ENCODE measurements at places on chromosomes 4 and X.

DNA sequence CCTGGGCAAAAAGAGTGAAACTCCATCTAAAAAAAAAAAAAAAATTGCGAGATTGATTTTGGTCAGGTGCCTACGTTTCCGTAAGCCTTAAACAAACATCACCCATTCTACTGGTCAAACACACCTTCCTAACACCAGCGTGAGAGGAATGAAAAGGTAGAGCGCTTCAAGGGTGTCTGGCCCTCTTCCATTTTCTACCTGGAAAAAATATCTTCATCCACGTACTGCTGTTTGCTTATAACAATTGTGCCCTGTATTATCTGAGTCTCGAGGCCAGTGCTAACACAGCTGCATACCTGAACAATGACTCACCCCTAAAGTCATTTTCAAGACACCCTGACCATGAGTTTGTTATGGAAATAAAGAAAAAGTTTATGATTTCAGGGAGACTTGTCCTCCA, 13.9 kb downstream of the TMSB4X start:
- DNase-seq = no peak

DNA sequence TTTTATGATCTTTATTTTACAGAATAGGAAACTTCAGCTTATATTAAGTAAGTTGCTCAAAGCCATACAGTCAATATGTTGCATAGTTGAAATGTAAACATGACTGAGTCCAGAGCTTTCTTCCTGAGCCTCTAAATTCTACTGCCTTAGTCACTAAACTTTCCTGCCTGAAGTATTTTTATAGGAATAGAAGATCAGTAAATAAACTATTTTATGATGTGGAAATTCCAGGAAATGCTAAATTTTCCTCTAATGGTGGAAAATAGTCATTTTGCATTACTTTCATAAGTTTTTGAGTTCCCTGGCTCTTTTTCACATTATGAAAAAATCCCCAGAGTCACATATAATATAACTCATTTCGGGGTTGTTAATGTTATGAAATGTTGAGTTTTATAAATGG, 182.8 kb downstream of the BANK1 start:
- no peak for DNase-seq

DNA sequence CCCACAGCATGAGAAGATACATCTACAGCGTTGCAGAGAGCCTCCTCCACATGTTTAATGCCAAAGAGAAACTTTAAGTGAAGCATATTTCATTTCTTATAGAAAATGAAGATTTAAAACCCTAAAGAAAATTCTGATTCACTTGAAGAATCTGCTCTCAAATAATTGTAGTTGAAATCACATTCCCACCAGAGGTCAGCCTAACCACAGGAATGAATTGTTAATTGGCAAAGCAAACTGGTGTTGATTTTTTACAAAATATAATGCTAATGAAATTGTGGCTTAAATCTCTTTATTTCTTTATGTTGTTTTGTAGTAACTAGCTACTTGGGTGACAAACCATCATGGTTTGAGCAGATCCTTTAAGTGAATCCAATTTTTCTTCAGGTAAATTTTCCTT, 31.1 kb upstream of the WDR17 start:
- DNase-seq = peak; percentile 23

DNA sequence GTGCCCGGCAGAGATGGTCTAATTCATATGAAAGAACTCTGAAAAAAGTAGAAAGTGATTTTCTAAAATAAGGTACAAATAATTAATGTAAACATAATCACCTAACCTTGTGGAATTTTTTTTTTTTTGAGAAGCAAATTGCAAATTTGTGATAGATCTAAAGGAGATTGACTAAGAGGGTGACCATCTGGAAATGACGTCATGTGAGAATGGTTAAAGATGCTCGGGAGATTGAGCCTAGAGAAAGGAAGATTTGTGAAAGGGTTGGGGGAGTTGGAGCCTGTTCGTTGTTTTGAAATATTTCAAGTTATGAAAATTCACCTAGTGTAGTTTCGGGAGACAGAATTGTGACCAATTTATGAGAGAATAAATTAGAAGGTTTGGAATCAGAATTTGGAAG, 115.7 kb upstream of the ANK2 start:
- DNase-seq = no peak

GRCh38 chr4:70718811-70719604, 2.8 kb upstream of the RUFY3 start:
- no peak for DNase-seq

DNA sequence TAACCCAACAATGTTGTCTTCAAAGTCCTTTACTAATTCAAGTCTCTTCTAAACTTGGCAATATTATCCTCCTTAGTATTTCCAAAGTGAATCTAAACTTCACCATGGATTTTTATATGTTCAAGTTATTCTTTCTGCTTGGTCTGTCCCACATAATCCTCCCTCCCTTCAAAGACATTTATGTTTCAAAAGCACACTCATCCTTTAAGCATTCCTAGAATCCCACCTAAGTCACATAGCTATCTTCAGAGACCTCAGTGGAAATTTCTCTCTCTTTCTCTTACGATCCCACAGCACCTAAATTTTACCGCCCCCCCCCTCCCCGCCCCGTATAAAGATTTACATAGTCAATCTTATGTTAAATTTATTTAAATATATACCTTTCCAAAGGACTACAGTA, 314.9 kb upstream of the GRIA3 start:
- DNase-seq = no peak

GRCh38 chrX:78452356-78452755, 124.9 kb upstream of the CYSLTR1 start:
- DNase-seq = no peak
